ENCODE measurements at places on chromosomes 12 and 14. TPM values are rescaled to one million over a fixed set of nuclear protein-coding genes. Genes with fewer than 3 reads are reported as not detected.
A peak's percentile ranks its signal among the peaks of the same experiment; 100 is the strongest.

CIROP gene
- not detected for total RNA-seq

- DNase-seq = no peak
Measured at GRCh38 chr12:111247083-111247783, 121.7 kb downstream of the PHETA1 start.

DNA sequence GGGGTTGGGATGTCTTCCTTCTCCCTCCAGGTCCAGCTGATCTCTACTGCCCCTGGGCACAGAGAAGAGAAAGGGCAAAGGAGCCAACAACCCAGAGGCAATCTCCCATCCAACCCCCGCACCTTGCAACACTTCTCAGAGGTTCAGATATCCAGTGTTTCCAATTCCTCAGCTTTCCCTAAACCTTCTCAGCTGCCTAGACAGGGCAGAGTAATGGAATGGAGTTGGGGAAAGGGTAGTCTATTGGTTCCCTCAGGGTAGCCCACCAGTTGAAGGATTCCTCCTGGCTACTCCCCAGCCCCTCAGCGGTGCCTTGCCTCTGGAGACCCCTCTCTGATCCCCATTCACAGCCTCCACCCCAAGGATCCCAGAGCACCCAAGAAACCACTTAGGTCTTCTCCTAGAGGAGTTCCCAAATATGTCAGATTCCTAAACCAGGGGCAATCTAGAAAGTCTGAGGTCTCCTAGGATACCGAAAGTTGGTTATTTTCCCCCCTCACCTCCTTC is 537 bp downstream of the NFE2 start:
- no peak for DNase-seq

- peak; percentile 82 for DNase-seq
Measured at GRCh38 chr12:57280211-57281062, 29.4 kb upstream of the STAC3 start.

DNA sequence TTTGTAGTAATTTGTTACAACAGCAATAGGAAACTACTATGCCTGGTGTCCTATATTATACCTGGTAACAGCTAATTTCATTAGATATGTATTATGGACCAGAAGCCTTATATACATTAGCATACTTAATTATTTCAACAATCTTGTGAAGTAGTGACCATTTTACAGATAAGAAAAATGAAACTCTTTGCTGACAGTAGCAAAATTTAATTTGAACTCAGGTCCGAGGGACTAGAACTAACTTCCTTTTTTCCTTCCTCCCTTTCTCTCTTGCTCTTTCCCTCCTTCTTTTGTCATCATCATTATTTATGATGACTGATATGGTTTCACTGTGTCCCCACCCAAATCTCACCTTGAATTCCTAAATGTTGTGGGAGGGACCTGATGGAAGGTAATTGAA is 482.0 kb downstream of the SNAPC1 start:
- no peak for DNase-seq

DNA sequence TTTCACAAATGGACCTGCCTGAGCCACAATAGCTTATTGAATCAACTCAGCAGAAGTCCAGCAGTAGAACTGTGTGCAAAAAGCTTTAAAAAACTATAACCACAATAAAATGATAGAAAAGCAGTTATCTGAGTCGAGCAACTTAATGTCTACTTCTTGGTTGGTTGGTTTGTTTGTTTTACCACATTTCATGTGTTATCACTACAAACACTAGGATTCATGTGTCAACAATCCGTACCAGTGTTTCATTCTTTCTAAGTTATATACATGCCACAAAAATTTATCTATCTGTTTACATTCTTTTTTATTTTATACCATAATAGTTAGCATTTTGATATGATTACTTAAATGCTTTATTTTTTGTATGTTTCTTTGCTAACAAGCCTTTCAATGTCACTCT is 339.0 kb downstream of the KCNH5 start:
- no peak for DNase-seq

DNA sequence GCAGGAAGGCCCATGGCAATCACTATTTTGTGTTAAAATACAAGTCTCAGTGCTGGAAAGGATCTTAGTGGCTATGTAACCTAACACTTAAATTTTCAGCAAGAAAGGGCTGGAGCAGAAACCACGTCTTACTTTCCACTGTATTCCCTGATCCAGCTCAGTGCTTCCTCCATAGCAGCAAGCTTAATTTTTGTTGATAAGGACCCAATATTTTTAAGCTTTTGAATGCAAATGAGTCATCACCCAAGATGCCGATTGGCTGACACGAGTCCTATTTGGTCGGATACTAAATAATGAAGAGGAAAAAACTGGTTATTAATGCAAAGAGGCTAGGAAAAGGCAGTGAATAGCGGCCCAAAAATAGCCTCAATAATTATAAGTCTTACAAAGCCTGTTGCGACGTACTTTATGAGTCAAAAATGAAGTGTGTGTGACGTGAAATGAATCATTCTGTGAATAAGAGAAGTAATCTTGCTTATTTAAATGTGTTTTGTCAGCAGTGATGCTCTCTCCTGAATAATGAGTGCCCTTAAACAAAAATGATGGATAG is 46.9 kb upstream of the IGF1 start:
- DNase-seq = no peak

GRCh38 chr12:107310621-107311020 is 217.3 kb upstream of the CRY1 start:
- no peak for DNase-seq
